ENCODE measurements at places on chromosomes 12 and 14. TPM values are rescaled to one million over a fixed set of nuclear protein-coding genes. Genes with fewer than 3 reads are reported as not detected.

DNA sequence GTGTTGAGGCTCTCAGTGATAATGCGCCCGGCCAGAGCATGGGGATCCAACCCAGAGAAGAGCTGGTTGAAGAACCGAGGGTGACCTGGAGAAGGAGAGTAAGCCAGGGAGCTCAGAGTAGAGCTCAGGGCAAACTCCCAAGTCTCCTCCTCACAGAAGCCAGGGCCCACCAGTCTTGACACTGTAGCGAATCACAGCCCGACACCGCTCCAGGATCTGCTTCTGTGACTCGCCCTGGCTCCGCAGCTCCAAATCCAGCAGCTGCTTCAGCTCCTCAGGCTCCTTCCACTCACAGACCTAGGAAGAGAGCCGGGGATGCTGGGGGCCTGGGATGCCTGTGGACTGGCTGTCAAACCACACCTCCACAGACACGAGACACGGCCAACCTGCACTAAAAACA is 8.2 kb upstream of the ZNF740 start:
- H3K27ac ChIP-seq, result no peak overlapping the region
- H3K4me1 ChIP-seq, result no peaks in the 10 kb centered on the region
- H3K4me3 ChIP-seq, result no peak overlapping the region
- H3K36me3 ChIP-seq, result peaks cover 7% of the 10 kb centered on the region

DNA sequence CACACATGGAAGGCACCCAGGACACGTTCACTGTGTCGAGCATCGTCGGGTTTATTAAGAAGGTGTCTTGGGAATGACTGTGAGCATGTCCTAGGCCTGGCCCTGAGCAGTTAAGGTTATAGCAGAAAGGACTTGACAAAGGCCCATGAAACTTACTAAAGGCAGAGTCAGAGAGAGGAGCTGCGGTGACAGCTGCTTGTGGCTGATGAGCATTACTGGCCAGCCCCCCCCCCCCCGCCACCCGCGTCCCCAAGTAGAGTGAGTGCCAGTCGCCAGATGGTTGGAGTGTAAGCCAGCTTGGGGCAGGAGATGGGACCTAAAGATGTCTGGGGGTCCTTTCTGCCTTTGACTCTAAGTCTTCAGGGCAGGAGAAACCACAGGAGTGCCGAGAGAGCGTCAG is 169.9 kb downstream of the TSPAN9 start:
- no peaks in the 10 kb centered on the region for H3K36me3 ChIP-seq
- H3K4me3 ChIP-seq, result no peak overlapping the region
- H3K27ac ChIP-seq, result no peak overlapping the region

- H3K27me3 ChIP-seq, result no peaks in the 10 kb centered on the region
- no peak overlapping the region for H3K27ac ChIP-seq
- H3K4me3 ChIP-seq, result no peak overlapping the region
- DNase-seq, result no peak
- peaks cover 2% of the 10 kb centered on the region for H3K4me1 ChIP-seq
- H3K36me3 ChIP-seq, result no peaks in the 10 kb centered on the region
These were observed 30.6 kb downstream of the SLC16A7 start for GRCh38 chr12:59626382-59626781.

DNA sequence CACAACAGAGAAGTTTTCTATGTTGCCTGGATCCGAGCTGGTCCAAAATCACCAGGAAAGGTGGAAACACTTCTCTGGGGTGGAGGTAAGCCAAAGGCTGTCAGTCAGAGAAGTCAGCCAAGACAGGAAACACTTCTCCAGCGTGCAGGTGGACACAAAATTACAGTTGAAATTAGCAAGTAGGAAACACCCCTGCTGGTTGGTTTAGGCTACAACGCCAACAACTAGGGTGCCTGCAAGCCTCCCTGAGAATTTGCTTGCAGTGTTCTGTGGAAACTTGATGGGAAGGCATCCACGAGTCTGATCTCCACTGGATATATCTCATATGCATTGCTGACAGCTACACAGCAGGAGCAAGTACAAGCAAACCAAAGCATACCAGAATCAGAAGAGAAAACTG is 600.5 kb downstream of the RERGL start:
- H3K4me3 ChIP-seq, result no peak overlapping the region
- H3K36me3 ChIP-seq, result no peaks in the 10 kb centered on the region
- H3K27ac ChIP-seq, result no peak overlapping the region
- DNase-seq, result no peak
- no peaks in the 10 kb centered on the region for H3K4me1 ChIP-seq

The DEPDC4 gene
- 0.29 TPM for total RNA-seq

The C14orf39 gene
- 0.60 TPM for total RNA-seq
